Stimulated activated CD8-positive, alpha-beta memory T cell treated with anti-CD3 and anti-CD28 coated beads, Interleukin-4, amount 100 ng/mL, for 4 hours (primary cell): ENCODE measurements at places on chromosomes 5 and 9.

GRCh38 chr5:112109331-112110007 lies 309.6 kb downstream of the EPB41L4A start:
- DNase-seq: no peak

GRCh38 chr9:91043811-91044175 lies 242.2 kb downstream of the SYK start:
- no peak for DNase-seq

- no peak for DNase-seq
These were observed 23.6 kb downstream of the STC2 start for GRCh38 chr5:173304591-173304988.

- DNase-seq: no peak
These were observed 126.1 kb downstream of the SNX18 start for GRCh38 chr5:54643685-54644106.

GRCh38 chr9:13810510-13810909 lies 503.4 kb downstream of the NFIB start:
- DNase-seq: no peak

DNA sequence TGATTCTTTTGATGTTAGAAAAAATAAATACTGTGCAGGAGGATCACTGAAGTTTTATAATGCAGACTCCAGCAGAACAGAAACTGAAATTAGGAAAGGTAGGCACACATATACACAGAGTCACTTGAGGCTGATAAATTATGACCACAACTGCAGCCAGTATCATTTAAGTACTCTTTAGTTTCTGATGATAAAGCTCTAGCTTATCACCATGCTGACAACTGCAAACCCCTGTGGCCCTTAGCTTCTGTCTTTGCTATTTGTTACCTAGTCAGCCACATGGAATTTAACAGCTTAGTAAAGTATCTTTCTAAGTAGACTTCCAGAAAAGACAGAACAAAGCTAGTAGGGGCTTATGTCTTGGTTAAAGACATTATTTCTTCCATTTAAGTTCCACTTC lies 734.8 kb upstream of the CDH6 start:
- DNase-seq: no peak

DNA sequence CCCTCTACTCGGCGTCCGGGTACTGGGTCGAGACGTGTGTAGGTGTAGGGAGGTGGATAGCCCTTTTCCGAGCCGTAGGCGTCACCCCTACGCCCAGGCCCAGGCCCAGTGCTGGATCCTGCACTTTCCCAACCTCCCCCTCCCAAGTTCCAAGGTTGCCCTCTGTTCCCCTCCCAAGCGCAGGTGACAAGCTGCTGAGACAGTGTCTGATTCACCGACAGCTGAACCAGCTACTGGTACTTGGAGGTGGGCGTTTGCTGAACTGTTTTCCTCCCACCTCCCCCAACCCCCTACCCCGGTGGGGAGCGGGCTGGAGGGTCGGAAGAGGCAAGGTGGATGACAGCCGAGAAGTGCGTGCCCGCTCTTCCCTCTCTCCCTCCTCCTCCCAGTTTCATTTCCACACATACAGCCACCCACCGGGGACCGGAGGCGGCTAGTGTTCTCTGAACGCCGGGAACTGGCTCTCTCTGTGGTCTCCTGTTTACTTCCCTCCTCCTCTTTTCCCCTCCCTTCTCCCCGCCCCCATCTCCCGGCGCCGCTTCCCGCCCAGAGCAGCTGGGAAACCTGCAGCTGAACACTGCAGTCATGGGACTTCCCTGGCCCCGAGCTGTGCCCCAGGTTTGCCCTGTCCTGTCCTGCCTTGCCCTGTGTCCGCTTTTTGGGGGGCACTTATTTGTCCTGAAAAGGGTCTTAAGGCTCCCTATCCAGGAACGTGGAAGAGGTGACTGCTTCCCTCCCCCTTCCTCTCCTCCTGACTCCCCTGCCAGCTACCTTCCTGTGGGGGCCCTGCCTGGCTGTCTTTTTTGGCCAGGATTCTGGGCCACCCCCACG lies 6.2 kb upstream of the KLF9 start:
- no peak for DNase-seq
